ENCODE measurements at places on chromosomes 4 and X.

- DNase-seq, result no peak
These were observed 84.3 kb downstream of the RRAGB start for GRCh38 chrX:55801811-55802210.

DNA sequence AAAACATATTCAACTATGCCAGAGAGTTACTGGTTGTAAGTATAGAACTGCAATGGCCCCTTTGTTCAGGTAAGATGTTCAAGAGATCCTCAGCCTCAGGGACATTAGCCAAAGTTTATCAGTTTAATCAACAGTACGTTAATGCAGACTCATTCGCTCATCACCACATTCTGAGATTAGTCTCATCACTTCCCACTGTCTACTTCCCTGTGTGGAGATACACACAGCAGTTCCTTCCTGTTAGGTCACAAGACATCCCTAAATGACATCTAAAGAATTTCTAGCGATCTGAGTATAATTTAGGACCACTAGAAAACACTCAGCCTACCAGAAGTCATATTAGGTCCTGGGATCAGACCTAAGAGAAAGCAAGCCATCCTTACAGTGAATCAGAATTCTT, 10.4 kb downstream of the SLC10A7 start:
- no peak for DNase-seq

- DNase-seq, result no peak
These were observed 3.2 kb downstream of the CXorf38 start for GRCh38 chrX:40644176-40644575.

- DNase-seq, result no peak
These were observed 120.7 kb upstream of the ADGRL3 start for GRCh38 chr4:61079427-61079826.

- no peak for DNase-seq
These were observed 124.2 kb upstream of the MSX1 start for GRCh38 chr4:4735136-4735750.
